ENCODE measurements at places on chromosomes 1 and 21.

DNA sequence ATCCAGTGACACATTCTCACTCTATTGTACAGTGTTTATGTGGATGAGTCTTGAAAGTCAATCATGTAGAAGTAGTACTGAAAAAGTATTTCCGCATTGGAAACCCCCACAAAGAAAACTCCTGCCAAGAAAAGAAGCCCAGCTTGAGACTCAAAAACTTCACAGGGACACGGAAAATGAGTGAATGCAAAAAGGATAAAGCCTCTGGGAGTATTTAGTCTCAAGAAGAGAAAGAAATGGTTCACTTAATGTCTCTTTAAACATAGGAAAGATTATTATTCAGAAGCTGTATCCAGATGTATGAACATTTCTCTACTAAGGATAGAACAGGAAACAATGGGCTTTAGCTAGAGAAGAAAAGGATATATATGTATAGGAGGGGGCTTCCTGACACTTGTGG lies 304.5 kb downstream of the BARHL2 start:
- DNase-seq, result no peak

DNA sequence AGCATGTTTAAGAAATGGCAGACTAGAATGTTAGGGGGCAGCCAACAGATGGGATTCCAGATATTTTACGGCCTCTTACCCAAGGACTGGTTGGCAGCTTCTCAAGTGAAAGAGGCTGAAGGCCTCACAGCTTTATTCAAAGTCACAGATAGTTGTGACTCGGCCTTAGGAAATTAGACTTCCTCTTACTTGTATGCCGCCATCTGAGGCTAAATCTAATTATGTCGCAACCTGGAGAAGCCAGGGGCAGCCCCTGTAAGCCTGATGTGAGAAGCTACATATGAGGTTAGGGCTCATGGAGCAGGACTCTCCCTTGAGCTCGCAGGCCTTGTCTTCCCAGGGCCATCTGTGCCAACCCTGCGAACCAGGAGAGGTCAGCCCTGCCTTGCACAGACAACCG lies 352.5 kb downstream of the HHAT start:
- DNase-seq, result no peak

- no peak for DNase-seq
Observed at GRCh38 chr1:239587066-239587465, 200.7 kb downstream of the CHRM3 start.

DNA sequence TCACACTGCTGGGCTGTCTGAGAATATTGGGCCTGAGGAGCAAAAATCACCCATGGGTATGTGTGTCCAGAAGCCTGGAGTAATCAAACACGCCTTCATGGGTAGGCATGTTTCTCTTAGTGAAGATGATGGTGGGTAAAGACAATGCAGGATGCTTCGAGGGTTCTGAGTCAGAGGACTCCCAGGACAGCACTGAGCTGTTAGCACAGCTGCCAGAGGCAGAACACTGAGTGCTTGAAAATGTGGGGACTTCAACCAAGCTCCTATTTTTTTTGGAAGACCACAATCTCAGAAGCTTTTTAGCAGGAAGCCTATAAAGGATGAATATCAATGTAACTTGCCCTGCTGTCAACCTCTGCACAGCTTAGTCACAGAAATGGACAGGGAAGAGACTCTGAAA lies 7.9 kb upstream of the NT5C1A start:
- DNase-seq, result no peak

DNA sequence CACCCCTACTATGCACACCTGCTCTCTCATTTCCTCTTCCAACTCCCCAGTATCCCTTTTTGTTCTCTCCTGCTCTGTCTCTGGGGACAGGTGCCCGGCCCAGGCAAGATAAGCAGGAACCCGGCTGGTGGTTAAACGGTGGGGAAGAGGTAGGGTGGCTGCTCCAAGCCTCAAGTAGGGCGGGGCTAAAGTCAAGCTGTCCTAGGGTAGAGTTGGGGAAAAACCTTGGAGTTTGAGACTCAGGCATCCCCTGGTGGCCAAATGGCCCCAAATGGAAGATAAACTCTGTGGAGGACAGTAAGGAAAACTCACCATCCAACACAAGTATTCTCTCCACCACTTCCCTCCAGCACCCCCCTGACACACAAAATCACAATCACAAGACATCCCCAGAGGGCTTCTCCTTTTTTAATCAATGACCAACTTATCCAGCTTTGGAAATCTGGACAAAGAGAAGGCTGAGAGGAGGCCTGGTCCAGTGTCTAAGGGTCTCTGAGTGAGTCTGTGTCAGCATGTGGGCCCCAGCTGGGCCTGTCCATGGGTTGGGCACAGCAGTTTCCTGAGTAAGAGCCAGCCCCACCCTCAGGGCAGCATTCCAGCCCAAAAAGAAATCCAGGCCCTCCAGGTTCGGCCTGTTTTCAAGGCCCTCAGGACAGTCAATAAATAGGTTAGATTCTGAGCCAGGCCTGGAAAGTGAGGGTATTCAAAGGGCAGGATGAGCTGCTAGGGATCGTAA lies 9.8 kb downstream of the POMGNT1 start:
- no peak for DNase-seq

- no peak for DNase-seq
Observed at GRCh38 chr1:58994664-58995063, 210.8 kb upstream of the JUN start.

GRCh38 chr1:8182034-8182761 lies 135.7 kb upstream of the SLC45A1 start:
- no peak for DNase-seq

- no peak for DNase-seq
Observed at GRCh38 chr1:115791816-115792215, 23.3 kb upstream of the CASQ2 start.

- DNase-seq, result no peak
Observed at GRCh38 chr1:44405798-44406736, 1.0 kb downstream of the RNF220 start.

Data from brain (organoid and tissue), 16 donors.